ENCODE measurements at places on chromosomes 11 and 22. TPM values are rescaled to one million over a fixed set of nuclear protein-coding genes. Genes with fewer than 3 reads are reported as not detected.

LSP1 gene
- total RNA-seq = 3.7 TPM

BTBD18 gene
- total RNA-seq = not detected

KRTAP5-10 gene
- total RNA-seq = not detected

TRIM49 gene
- total RNA-seq = not detected

BCO2 gene
- total RNA-seq = 0.93 TPM

ALDH3B1 gene
- 37.2 TPM for total RNA-seq

PGM2L1 gene
- 0.59 TPM for total RNA-seq

EFCAB6 gene
- 0.93 TPM for total RNA-seq

SPI1 gene
- total RNA-seq = not detected

SEC14L6 gene
- not detected for total RNA-seq

A4GALT gene
- total RNA-seq = 8.7 TPM

OR52R1 gene
- total RNA-seq = not detected

- H3K4me3 ChIP-seq = no peak overlapping the region
- no peak for DNase-seq
- no peaks in the 10 kb centered on the region for H3K36me3 ChIP-seq
- H3K4me1 ChIP-seq = no peaks in the 10 kb centered on the region
- no peak overlapping the region for H3K27ac ChIP-seq
Observed at GRCh38 chr22:48268771-48269552, 1506.5 kb downstream of the TBC1D22A start.

DNA sequence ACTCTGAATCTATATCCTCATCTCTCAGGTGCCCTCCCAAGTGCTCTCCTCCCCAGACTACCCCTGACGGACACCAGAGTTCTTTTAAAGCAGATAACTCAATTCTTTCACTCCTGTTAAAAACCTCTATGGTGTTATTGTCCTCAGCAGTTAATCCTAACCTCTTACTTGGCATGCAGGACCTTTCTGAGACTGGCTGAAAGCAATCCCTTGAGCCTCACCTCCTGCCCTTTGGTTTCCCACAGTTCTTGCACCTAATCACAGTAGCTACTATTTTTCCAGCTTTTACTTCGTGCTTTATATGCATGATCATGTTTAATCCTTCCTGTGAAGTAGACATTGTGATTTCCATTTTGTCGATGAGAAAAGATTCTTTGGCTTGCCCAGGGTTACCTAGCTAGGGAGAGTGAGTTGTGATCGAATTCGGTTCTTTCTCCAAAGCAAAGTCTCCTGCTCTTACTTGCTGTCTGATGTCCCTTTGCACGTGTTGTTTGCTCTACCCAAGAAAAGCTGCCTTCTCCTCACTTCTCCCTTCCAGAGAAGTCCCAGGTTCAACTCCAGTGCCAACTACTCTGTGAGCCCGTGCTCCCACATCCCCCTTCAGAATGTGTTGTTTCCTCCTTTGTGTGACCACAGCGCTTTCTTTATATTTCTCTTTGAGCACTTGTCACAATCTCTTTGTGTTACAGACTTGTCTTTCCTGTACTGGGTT, 2.1 kb downstream of the UBE2L3 start:
- no peak for DNase-seq
- H3K27ac ChIP-seq = peak overlapping the region; percentile 90
- no peaks in the 10 kb centered on the region for H3K27me3 ChIP-seq
- H3K36me3 ChIP-seq = peaks cover 30% of the 10 kb centered on the region

GRCh38 chr11:92123540-92123939, 101.1 kb upstream of the FAT3 start:
- no peak overlapping the region for H3K4me3 ChIP-seq
- H3K36me3 ChIP-seq = no peaks in the 10 kb centered on the region
- H3K27me3 ChIP-seq = no peaks in the 10 kb centered on the region
- H3K4me1 ChIP-seq = peaks cover 18% of the 10 kb centered on the region

- H3K4me3 ChIP-seq = no peak overlapping the region
- no peak overlapping the region for H3K27ac ChIP-seq
- no peaks in the 10 kb centered on the region for H3K27me3 ChIP-seq
- no peak for DNase-seq
Observed at GRCh38 chr11:33195462-33196173, 34.3 kb upstream of the CSTF3 start.

GRCh38 chr11:84261707-84262106, 975.5 kb upstream of the CCDC90B start:
- no peak overlapping the region for H3K4me3 ChIP-seq
- no peak for DNase-seq
- H3K27ac ChIP-seq = no peak overlapping the region
- H3K36me3 ChIP-seq = no peaks in the 10 kb centered on the region
- no peaks in the 10 kb centered on the region for H3K4me1 ChIP-seq

- no peaks in the 10 kb centered on the region for H3K4me1 ChIP-seq
- H3K4me3 ChIP-seq = no peak overlapping the region
- DNase-seq = no peak
- H3K27me3 ChIP-seq = no peaks in the 10 kb centered on the region
- H3K36me3 ChIP-seq = no peaks in the 10 kb centered on the region
- no peak overlapping the region for H3K27ac ChIP-seq
Observed at GRCh38 chr11:34825670-34826383, 90.4 kb downstream of the APIP start.

- H3K4me3 ChIP-seq = no peak overlapping the region
- no peaks in the 10 kb centered on the region for H3K4me1 ChIP-seq
- DNase-seq = no peak
- peaks cover 50% of the 10 kb centered on the region for H3K27me3 ChIP-seq
- H3K27ac ChIP-seq = no peak overlapping the region
Observed at GRCh38 chr11:81596704-81597103, 1137.0 kb downstream of the FAM181B start.

DNA sequence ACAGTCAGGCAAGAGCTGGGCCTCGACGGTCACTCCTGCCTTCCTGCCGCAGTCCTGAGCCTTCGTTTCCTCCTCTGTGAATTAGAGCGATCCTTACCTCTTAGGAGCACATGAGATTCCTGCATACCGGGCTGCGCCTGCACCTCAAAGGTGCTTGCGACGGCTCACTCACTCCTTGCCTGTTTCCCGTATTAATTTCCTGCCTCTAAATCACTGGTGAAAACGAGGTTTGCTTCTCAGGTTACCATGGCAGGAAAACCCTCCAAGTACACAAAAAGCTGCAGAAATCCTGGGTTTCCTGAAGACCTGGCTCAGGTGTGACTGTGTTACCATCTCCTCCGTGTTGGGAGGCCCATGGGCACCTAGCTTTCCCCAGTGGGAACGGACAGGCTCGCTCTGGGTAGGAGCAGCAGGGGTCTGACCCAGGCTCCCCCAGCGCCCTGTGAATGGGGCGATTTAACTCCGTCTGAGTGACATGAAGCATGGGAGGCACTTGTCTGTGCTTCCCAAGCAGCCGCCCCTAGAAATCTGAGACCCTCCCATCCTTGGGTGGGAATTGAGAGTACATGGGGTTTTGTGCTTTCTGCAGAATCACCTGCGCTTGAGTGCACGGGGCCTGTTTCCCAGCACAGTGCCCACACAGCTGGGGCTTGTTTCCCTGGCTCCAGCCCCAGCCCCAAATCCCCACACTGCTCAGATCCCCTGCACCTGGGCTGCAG, 64.8 kb downstream of the PHF21B start:
- DNase-seq = no peak
- no peak overlapping the region for H3K27ac ChIP-seq
- H3K4me1 ChIP-seq = peaks cover 3% of the 10 kb centered on the region
- H3K4me3 ChIP-seq = no peak overlapping the region

DNA sequence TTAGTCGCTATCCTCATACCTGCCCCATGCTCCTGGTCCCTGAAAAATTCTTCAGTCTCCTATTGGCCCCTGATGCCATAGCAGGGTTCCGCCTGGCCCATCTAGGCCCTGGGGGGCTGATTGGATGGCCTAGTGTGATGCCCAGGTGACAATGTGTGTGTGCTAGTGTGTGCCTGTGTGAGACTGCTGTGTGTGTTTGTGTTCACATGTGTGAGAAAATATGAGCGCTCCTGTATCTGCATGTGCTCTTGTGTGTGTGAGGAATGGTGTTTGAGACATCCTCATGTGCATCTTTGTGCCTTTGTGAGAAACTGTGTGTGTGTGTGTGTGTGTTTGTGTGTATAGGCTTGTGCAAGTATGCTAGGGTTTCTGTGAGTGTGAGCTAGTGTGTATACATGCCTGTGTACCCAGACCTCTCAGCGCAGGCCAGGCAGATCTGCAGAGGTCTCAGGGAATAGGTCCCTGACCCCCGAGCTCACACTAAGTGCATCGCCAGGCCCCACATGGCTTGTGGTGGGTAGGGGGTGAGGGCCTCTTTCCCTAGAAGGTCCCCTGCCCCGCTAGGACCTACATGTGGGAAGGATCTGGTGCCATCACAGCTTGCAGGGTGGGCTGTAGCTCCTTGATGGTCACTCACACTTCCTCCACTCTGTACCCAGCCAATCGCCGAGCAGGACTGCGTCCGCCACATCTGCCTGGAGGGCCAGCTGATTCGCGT, 64.6 kb downstream of the OTOG start:
- DNase-seq = no peak
- H3K27ac ChIP-seq = no peak overlapping the region
- no peaks in the 10 kb centered on the region for H3K36me3 ChIP-seq
- H3K27me3 ChIP-seq = peaks cover 68% of the 10 kb centered on the region

- no peaks in the 10 kb centered on the region for H3K27me3 ChIP-seq
- peak; percentile 63 for DNase-seq
- peaks cover 26% of the 10 kb centered on the region for H3K36me3 ChIP-seq
- no peak overlapping the region for H3K27ac ChIP-seq
Observed at GRCh38 chr11:803770-804598, 1.0 kb downstream of the PIDD1 start.

- H3K36me3 ChIP-seq = no peaks in the 10 kb centered on the region
- DNase-seq = no peak
- H3K27ac ChIP-seq = no peak overlapping the region
- H3K4me1 ChIP-seq = no peaks in the 10 kb centered on the region
- no peaks in the 10 kb centered on the region for H3K27me3 ChIP-seq
- H3K4me3 ChIP-seq = no peak overlapping the region
Observed at GRCh38 chr22:49502126-49502826, 325.4 kb downstream of the BRD1 start.

DNA sequence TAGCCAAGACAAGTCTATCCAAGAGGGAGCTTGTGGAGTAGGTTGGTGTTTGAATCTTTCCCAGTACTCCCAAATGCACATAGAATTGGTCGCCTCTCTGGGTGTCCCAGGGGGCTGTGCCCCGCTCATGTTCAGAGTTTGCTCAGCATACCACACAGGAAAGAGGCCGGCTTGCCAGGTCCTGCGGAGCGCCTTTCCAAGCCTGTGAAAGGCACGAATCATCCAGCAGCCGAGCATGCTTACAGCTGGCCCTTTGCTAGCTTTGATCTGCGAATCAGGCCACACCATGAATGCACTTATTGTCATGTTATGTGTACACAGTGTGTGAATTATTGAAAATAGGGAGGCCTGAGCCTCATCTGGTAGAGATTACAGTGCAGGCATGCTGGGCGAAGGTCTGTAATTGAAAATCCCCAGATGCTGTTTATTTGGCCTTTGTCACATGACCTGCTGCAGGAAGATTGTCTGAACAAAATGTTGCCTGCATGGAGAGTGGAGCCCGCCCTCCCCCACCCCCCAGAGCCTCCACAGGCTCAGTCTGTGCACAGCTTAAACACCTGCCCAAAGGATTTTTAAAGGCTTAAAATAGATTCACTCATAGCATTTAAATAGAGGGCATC, 163.3 kb upstream of the RASSF10 start:
- peaks cover 31% of the 10 kb centered on the region for H3K4me1 ChIP-seq
- no peak overlapping the region for H3K4me3 ChIP-seq
- H3K27me3 ChIP-seq = no peaks in the 10 kb centered on the region
- peaks cover 7% of the 10 kb centered on the region for H3K36me3 ChIP-seq
- H3K27ac ChIP-seq = peak overlapping the region; percentile 13

DNA sequence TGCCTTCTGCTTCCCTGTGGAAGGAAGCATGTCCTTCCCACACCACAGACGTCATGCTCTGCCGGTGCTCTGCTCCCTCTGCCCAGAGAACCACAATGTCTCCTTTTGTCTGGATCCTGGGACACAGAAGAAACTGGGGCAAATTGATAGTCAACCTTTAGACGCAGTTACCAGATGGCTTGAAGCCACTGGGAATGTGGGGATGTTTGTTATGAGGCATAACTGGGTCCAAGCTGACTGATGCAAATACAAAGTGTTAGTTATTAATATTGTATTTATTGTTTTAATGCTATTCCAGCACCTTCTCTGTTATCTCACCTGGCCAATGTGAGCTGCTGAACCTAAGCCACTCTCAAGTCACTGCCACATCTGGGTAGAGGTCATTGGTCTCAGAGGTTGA, 322.2 kb downstream of the SHANK2 start:
- H3K27me3 ChIP-seq = no peaks in the 10 kb centered on the region
- no peak overlapping the region for H3K27ac ChIP-seq
- no peaks in the 10 kb centered on the region for H3K4me1 ChIP-seq

GRCh38 chr11:69293819-69294505, at the start of gene MYEOV:
Gene MYEOV (plus strand): TSS chr11:69294155. CDS start chr11:69295355, 1,200 bp downstream.
- peak; percentile 79 for DNase-seq
- no peaks in the 10 kb centered on the region for H3K27me3 ChIP-seq
- no peaks in the 10 kb centered on the region for H3K36me3 ChIP-seq
- peaks cover 33% of the 10 kb centered on the region for H3K4me1 ChIP-seq

GRCh38 chr11:289712-290620, 1.0 kb downstream of the PGGHG start:
- no peaks in the 10 kb centered on the region for H3K4me1 ChIP-seq
- H3K27ac ChIP-seq = no peak overlapping the region
- peaks cover 15% of the 10 kb centered on the region for H3K27me3 ChIP-seq
- no peak for DNase-seq

DNA sequence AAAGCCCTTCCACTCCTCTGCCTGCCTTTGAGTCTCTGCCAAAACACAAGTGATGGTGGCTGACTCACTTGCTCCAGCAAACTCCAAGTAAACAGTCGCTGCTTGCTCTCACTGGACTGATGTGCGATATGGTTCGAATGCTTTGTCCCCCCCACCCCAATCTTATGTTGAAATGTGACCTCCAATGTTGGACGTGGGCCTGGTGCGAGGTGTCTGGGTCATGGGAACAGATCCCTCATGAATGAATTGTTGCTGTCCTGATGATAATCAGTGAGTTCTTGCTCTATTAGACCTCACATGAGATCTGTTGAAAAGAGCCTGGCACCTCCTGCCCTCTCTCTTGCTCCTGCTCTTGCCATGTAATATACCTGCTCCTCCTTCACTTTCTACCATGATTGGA, 747.9 kb downstream of the OPCML start:
- no peaks in the 10 kb centered on the region for H3K36me3 ChIP-seq
- H3K4me1 ChIP-seq = no peaks in the 10 kb centered on the region
- no peaks in the 10 kb centered on the region for H3K27me3 ChIP-seq
- no peak overlapping the region for H3K27ac ChIP-seq
- no peak for DNase-seq

DNA sequence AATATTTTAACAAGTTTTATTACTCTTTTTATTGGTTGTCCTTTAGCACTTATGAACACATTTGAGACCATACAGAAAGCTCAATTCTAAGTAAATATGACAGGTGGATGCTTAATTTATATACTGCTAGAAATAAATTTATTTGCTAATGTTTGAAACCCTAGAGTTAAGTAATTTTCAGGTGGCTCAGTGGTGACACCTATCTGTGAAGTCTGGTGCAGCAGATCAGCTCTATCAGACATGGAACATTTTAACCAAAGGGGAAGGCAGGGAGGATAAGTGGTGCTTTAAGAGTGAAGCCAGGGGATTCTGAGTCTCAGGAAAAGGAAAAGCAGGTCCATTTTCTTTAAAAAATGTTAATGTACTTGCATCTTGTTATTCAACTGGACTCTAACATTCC, 175.8 kb downstream of the DSCAML1 start:
- H3K27me3 ChIP-seq = peaks cover 54% of the 10 kb centered on the region
- DNase-seq = peak; percentile 25
- H3K4me3 ChIP-seq = no peak overlapping the region
- no peak overlapping the region for H3K27ac ChIP-seq
- no peaks in the 10 kb centered on the region for H3K36me3 ChIP-seq

- no peaks in the 10 kb centered on the region for H3K4me1 ChIP-seq
- no peak overlapping the region for H3K4me3 ChIP-seq
- no peak for DNase-seq
- H3K27ac ChIP-seq = no peak overlapping the region
- H3K36me3 ChIP-seq = peaks cover 54% of the 10 kb centered on the region
Observed at GRCh38 chr11:5703741-5704536, 14.3 kb downstream of the TRIM22 start.

Data from MCF 10A (cell line).